ENCODE measurements at places on chromosomes 16 and 17.

- no peak for DNase-seq
These were observed 15.7 kb upstream of the ALDOA start for GRCh38 chr16:30049871-30050270.

DNA sequence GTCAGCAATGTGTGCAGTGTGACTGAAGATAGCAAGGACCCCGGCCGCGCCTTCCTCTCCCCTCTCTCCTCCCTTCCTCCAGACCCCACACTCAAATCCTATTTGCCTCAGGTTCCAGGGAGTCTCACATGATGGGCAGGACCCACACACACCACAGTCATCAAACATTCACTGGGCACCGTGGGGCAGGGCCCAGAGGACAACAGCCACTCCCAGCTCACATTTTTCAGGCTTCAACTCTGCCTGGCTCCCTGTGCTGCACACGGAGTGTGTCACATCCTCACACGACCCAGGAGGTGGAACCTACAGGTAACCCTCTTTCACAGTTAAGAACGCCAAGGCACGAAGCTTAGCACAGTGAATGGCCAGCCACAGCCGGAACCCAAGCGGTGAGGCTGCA is 30.5 kb downstream of the PEMT start:
- DNase-seq, result no peak

DNA sequence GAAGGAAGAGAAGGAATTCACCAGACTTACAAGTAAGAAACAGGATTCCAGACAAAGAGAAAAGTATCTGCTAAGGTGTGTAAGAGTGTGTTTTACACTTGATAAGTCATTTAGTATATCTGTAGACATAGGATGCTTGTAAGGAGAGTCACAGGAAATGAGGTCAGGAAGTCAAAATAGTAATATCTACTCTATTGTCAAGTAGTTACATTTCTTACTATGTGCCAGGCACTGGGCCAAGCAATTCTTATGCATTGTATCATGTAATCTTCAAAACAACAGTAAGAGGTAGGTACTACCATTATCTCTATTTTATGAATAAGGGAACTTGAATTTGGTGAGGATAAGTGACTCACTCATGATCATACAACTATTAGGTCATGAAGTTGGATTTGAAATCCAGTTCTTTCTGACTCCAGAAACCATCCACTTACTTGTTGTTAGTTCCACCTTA is 129.1 kb downstream of the SNX11 start:
- no peak for DNase-seq

DNA sequence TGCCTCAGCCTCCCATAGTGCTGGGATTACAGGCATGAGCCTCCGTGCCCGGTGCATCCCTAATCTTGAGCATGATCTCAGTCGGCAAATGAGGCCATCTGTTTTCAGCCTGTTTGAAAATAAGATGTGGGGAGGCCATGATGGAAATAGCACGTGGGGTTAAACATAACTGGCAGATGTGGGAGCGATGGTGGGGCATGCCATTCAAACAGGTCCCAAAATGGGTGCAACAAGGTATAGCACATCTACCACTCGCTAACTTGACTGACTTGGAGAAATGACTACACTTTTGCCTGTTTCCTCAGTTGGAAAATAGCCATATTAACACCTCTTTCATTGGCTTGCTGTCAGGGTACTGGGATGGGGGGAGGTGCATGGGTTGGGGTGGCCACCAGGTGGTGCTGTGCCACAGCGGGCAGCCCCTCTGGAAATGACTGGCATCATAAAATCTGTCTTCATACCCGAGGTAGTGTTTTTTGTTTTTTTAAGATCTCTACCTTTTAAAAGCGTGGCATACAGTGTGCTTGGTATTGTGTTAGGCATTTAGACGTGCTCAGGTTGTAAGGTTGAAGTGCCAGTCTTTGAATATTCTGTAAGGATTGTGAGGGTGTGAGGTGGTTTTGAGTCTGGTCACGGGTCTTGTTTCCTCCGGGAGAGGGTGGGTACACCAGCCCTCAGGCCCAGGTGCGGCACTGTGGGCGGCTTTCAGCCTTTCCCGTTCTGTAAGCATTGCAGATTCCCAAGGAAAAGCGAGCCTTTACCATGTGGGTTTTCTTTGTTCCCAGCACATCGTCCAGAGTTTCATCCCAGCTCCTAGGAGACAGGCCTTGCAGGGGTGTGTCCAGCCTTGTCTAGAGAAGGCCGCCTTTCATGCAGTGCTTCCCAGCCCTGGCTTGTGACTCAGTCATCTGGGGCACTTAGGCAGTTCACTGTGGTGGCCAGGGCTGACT is 2.9 kb upstream of the TTYH2 start:
- DNase-seq, result peak; percentile 82

DNA sequence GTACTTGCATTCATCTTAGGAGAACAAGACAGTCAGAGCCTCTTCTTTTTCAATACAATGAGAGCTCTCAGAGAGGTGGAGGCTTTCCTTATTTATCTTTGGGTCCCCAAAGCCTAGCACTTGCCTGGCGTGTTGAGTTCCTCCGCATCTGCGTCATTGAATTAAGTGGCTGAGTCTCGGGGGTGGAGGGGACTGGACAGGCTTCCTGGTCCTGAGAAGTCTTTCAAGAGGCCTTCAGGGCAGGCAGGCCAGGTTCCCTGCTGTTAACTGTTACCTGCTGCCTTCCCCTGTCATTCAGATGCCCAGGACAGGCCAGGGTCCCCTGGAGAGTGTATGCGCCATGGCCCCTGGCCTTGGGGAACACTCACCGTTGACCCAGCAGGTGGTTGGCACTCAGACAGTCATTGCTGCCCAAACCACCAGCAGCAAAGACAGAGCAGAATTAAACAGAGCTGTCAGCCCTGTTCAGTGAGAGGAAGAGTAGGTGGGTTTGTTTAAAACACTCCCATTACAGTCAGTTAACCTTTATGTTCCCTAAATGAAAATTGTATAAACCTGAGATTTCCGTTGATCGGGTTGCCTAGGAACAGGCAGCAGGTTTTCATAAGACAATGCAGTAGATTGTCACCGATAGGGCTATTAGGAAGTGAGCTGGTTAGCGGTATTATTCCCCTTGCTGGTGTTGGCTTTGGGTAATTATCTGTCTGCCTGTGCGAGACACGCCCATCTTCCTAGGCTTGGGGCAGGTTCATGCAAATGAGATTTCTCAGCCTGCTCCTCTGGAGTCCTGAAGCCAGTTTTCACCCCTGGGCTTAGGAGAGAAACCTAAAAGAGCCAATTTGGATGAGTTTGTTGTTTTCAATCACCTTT is 132.7 kb downstream of the CCDC182 start:
- DNase-seq, result no peak

DNA sequence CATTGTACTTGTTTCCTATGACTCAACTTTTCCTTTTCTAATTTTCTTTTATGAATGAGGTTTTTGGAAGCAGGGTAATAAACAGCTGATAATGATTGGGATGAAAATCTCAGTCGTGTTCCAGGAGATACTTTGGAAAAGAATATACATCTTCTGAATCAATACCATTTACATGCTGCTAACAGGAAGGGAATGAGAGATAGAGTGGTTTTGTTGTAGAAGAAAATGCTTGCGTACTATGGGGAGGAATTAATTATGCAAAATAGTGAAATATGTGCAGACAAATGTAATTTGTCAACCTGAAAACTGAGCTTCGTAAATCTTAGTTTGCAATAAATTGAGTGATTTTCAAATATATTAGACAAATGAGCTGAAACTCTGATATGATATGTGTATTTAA is 24.0 kb upstream of the SHISA6 start:
- no peak for DNase-seq

- no peak for DNase-seq
These were observed 484 bp upstream of the NUDT7 start for GRCh38 chr16:77721752-77722308.

GRCh38 chr17:78951967-78952551 is 26.9 kb upstream of the TIMP2 start:
- DNase-seq, result no peak

GRCh38 chr16:85443531-85443930 is 169.6 kb upstream of the GSE1 start:
- no peak for DNase-seq

DNA sequence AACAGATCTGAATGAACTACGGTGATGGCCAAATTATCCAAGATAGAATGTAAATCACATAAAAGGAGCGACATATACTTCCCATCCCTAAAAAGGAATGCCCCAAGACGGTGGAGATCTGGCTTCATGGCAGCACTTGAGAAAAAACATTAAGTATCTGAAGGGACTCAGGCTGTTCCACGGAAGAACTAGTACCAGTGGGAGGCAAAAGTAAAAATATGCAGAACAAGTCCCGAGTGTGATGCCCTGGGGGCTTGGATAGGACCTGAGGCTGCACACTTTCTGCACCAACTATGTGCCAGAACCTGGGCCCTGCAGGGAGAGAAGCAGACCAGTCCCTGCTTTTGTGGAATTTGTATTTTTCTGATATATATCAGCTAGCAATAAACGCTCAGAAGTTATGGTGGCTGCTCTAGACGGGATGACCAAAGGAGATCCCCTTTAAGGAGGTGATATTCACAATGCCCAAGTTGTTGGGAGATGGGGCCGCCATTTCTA is 539 bp upstream of the CKLF start:
- no peak for DNase-seq

- DNase-seq, result no peak
These were observed 559.9 kb upstream of the HSBP1 start for GRCh38 chr16:83247767-83248372.

DNA sequence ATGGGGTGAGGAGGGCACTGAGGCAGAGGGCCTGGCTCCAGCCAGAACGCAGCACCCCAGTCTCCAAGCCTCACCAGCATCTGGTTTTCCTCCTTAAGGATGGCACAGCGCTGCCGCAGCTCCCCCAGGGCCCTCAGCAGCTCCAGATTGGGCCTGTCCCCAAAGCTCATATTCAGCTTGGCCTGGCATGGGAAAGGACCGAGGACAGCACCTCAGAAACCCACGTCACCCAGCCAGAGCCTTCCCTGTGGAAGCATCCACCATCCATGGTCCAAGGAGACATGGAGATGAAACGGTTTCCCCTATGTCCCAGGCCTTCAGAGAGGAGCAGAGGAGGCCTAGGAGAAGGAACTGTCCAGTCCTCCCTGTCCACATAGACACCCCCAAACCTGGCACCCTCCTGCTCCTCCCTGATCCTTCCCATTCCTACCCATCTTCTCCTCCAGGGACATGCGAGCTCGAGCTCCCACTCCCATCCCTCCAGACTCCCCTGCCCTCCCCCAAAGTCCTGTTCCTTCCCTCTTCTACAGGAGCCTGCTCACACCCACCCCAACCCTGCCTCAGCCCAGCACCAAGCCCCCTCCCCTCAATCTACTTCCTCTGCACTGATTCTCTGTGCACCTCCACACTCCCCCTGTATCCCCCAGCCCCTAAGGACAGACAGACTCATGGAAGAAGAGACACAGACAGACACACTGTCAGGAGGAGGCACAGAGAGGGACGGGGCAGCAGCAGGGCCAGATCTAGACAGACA is 1.8 kb downstream of the TSPOAP1 start:
- no peak for DNase-seq

DNA sequence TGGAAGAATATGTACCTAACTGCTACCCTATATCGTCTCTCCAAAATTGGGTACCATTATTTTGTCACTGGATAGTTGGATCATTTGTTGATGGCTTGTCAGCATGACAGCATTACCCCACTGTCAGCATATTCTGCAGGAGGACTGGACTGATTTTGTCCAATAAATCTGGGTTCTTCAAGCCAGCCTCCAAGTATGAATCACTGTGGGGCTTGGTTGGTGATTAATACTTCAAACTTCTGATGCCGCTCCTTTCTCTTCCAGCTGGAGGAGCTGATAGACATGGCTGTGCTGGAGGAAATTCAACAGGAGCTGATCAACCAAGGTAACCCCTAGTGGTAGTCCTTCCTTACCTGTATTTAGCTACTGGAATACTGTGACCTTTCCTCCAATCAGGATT is 2.5 kb downstream of the RPAIN start:
- no peak for DNase-seq

DNA sequence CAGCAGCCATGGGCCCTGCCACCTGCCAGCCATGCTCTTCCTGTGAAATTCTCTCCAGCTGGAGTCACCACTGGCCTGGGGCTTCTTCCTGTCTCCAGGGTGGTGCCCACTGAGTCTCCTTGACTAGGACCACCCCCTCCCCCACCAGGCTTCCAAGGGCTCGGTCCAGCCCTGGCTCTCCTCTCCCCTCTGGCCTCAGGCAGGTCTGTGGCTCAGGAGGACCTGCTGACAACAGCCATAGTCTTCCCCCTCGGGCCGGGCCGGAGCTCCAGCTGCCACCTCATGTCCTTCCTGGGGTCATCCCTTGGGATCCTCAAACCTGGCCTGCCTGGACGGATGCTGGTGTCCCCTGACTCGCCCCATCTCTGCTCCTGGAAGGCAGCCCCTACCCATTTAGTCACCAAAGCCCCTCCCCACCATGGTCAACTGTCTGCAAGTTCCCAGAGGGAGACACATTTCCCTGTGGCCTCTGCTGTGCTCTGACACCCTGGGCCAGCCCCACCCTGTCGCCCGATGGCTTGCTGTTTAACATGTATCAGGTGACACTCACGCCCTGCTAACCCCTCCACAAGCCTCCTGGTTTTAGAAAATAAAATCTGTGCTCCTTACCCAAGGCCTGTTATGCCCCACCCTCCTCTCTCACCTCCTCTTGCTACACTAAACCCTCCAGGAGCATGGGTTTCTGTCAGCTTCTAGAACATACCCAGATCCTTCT is 186.2 kb downstream of the RBFOX3 start:
- DNase-seq, result no peak

DNA sequence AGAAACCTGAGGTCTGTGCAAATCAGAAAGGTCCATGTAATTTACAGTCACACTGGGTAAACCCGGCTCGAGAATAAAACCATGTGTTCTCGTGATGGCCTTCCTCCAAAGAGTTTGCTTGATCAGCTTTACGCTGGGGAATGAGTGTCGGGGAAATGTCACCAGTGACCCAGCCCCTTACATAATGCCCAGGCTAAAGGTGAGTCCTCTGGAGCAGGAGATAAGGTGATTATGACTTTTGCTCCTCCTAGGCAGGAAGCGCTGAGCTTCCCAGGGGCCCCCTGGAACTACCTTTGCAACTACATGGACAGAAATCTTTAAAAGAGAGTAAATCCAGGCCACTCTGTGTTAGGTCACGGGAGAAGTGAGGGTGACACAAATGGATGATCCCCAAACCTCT is 15.7 kb downstream of the SLC6A4 start:
- no peak for DNase-seq

DNA sequence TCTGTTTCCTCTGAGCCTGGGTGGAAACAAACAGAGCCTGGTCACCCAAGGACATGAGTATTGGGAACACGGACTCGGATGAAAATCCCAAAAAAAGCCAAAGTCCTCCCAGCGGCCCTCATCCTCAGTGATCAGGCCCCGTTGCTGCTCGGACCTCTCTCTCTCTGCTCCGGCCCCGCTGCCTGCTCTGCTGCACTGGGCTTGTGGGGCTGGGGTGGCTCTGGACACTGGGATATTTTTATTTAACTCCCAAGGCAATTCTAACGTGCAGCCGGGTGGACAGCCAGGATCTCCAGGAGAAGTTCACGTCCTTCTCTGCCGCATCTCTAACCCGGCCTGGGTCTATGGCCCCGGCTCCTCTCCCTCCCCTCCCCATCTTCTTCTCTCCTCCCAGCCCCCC is 280.9 kb upstream of the TNRC6C start:
- DNase-seq, result no peak

- no peak for DNase-seq
These were observed 48.2 kb downstream of the IL21R start for GRCh38 chr16:27450196-27450549.
